ENCODE measurements at places on chromosomes 13 and 19.

GRCh38 chr19:2578901-2579677 is 103.2 kb downstream of the GADD45B start:
- peaks cover 22% of the 10 kb centered on the region for H3K4me1 ChIP-seq
- no peaks in the 10 kb centered on the region for H3K36me3 ChIP-seq
- peak overlapping the region; percentile 50 for H3K4me3 ChIP-seq
- H3K27ac ChIP-seq = peak overlapping the region; percentile 86
- DNase-seq = peak; percentile 96

- H3K27me3 ChIP-seq = peaks cover 100% of the 10 kb centered on the region
- peak overlapping the region; percentile 16 for H3K4me3 ChIP-seq
- no peaks in the 10 kb centered on the region for H3K36me3 ChIP-seq
- peaks cover 18% of the 10 kb centered on the region for H3K4me1 ChIP-seq
- DNase-seq = no peak
- H3K27ac ChIP-seq = no peak overlapping the region
Measured at GRCh38 chr13:78596399-78596735, 7.0 kb downstream of the POU4F1 start.

DNA sequence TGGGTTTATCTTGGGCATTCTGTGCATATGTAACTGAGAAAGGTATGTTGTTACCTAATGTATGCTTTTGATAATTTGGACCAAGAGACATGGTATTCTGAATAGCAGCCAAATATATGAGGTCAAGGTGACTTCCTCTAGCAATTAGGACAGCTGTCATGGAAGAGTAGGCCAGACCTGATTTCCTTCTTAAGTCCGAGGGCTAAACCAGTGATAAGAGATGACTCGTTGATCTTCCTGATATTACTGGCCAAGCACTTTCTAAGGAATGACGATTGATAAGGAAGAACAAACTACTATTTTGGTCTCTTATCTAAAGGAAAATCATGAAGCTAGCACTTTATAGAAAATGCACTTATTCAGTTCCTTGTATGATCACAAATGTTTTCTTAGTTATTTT is 42.7 kb downstream of the ARHGAP35 start:
- H3K27me3 ChIP-seq = no peaks in the 10 kb centered on the region
- no peak overlapping the region for H3K4me3 ChIP-seq
- no peak for DNase-seq
- no peaks in the 10 kb centered on the region for H3K36me3 ChIP-seq

DNA sequence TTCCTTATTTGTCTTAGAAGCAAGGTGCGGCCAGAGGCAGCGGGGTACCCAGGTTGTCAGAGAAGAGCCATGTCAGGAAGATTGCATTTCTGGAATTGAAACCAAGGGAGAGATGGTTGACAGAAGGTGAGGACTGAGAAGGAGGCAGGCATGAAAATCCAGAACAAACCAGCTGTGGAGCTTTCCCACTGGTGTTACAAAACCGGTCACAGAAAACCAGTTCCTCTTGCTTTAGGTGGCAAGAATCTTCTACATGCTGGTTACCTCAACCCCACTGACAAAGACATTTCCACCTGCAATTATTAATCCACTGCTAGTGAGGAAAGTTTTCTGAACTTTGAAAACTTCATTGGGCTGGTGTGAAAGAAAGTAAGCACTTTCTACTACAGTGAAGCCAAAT is 64.0 kb upstream of the MED4 start:
- no peaks in the 10 kb centered on the region for H3K4me1 ChIP-seq
- no peak for DNase-seq
- H3K36me3 ChIP-seq = no peaks in the 10 kb centered on the region

DNA sequence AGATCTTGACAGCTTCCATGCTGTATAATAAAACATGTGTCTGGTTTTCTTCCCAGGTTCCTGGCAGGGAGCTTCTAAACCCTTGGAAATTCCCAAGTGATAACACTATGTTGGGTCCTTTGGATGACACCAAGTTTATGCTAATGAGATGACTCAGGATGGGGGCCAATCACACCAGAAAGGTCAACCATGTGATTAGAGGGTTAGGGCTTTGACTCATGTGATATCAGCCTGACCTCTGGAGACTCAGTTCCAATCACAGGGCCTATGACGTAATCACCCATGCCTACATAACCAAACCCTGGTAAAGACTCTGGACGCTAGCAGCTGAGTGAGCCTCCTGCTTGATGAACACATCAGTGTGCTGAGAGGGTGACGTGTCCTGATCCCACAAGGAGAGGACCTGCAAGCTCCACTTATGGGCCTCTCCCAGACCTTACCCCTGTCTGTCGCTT is 203.6 kb downstream of the DCLK1 start:
- no peak overlapping the region for H3K4me3 ChIP-seq
- H3K36me3 ChIP-seq = no peaks in the 10 kb centered on the region
- DNase-seq = peak; percentile 77
- H3K27me3 ChIP-seq = no peaks in the 10 kb centered on the region
- H3K27ac ChIP-seq = peak overlapping the region; percentile 84

GRCh38 chr13:27928353-27928804 is 8.6 kb downstream of the PDX1 start:
- H3K4me1 ChIP-seq = no peaks in the 10 kb centered on the region
- no peak for DNase-seq
- H3K4me3 ChIP-seq = no peak overlapping the region
- peaks cover 100% of the 10 kb centered on the region for H3K27me3 ChIP-seq

DNA sequence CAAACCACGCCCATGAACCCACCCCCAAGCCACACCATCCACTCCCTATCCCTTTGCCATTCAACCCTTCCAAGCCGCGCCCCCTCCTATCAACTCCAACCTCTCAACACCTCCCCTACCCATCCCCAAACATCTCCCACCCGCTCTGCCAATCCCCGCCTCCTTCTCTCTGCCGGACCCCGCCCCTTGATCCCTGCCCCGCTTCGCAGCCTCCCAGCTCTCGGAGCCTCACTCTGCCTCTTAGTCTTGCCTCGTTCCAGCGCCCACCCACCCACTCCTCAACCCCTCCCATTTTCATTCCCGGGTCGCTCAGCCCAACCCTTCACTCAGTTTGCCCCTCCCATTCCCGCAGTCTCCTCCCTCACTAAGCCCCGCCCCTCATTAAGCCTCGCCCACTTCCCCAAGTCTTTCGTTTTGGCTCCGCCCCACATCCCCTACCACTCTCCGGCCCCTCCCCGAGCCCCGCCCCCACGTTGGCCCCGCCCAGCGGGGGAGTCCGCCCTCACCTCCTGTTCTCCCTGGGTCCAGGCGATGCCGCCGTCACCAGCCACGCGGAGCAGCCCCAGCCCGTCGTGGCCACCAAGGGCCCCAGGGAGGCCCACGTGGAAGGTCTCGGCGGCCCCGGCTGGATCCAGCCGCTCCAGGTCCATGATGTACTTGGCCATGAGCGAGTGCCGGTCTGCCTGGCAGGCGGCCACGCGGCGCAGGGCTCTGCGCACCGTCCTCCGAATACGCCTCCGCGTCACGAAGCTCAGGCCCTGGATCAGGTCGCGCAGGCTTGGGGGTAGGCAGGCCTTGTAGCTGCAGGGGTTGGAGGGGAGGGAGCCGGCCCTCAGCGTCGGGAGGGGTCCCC is 5.7 kb downstream of the JAK3 start:
- no peak overlapping the region for H3K27ac ChIP-seq
- H3K4me1 ChIP-seq = peaks cover 16% of the 10 kb centered on the region
- H3K36me3 ChIP-seq = no peaks in the 10 kb centered on the region
- DNase-seq = peak; percentile 94
- peak overlapping the region; percentile 33 for H3K4me3 ChIP-seq

- H3K36me3 ChIP-seq = no peaks in the 10 kb centered on the region
- DNase-seq = no peak
- no peaks in the 10 kb centered on the region for H3K4me1 ChIP-seq
- H3K27ac ChIP-seq = no peak overlapping the region
- H3K4me3 ChIP-seq = no peak overlapping the region
Measured at GRCh38 chr13:35843272-35843671, 287.9 kb downstream of the DCLK1 start.

GRCh38 chr19:40411125-40411842 is 1.9 kb downstream of the PRX start:
- H3K4me1 ChIP-seq = no peaks in the 10 kb centered on the region
- DNase-seq = no peak
- no peak overlapping the region for H3K4me3 ChIP-seq
- H3K36me3 ChIP-seq = no peaks in the 10 kb centered on the region
- peak overlapping the region; percentile 69 for H3K27ac ChIP-seq

- no peak overlapping the region for H3K4me3 ChIP-seq
- peaks cover 91% of the 10 kb centered on the region for H3K4me1 ChIP-seq
- H3K36me3 ChIP-seq = no peaks in the 10 kb centered on the region
- no peaks in the 10 kb centered on the region for H3K27me3 ChIP-seq
- no peak for DNase-seq
- H3K27ac ChIP-seq = peak overlapping the region; percentile 88
Measured at GRCh38 chr13:33188093-33188882, 97.3 kb downstream of the STARD13 start.

DNA sequence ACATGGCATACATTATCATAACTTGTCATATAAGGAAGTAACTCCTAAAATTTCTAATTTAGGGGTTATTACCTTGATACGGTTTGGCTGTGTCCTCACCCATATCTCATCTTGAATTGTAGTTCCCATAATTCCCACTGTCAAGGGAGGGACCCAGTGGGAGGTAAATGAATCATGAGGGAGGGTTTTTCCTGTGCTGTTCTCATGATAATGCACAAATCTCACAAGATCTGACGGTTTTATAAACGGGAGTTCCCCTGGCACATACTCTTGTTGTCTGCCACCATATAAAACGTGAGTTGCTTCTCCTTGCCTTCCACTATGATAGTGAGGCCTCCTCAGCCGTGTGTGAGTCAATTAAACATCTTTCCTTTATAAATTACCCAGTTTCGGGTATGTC is 76.0 kb downstream of the ZDHHC20 start:
- DNase-seq = no peak
- H3K36me3 ChIP-seq = peaks cover 82% of the 10 kb centered on the region
- H3K4me3 ChIP-seq = no peak overlapping the region
- no peaks in the 10 kb centered on the region for H3K27me3 ChIP-seq
- H3K4me1 ChIP-seq = no peaks in the 10 kb centered on the region

Data from sigmoid colon (tissue), 7 donors.